ENCODE measurements at places on chromosomes 11 and 22.

GRCh38 chr11:107041088-107041444, 22.8 kb upstream of the GUCY1A2 start:
- DNase-seq = no peak

GRCh38 chr11:67633758-67634365, 4.1 kb upstream of the NUDT8 start:
- DNase-seq = no peak

DNA sequence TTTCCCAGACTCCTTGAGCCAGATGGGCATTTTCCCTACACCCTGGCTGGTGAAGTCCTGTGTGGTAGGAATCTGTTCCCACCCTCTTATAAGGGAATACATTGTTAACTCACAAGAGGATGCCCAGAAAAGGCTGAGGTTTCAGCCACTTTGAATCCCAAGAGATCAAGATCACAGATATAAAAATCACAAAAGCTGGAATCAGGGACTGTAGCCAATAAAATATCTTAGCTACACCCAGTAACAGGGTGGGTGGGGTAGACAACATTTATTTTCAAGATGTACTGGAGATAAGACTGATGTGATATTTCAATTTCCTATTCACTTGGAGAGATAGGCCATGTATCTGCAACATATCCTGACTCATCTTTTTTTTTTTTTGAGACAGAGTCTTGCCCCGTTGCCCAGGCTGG, 50.3 kb downstream of the COPB1 start:
- DNase-seq = no peak

DNA sequence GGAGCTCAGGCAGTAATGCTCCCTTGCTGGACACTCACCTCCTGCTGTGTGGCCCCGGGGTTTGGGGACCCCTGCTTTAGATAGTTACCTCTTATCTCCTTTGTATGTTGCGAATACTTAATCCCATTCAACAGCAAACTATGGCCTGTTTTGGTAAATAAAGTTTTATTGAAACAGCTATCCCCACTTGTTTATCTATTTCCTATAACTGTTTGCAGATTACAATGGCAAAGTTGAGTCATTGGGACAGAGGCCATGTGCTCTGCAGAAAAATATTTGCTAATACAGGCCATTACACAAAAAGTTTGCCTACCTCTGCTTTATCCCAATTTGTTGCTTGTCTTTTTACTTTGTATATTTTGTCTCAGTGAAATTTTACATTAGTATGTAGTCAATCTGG, 68.4 kb downstream of the CACNA1I start:
- DNase-seq = no peak

DNA sequence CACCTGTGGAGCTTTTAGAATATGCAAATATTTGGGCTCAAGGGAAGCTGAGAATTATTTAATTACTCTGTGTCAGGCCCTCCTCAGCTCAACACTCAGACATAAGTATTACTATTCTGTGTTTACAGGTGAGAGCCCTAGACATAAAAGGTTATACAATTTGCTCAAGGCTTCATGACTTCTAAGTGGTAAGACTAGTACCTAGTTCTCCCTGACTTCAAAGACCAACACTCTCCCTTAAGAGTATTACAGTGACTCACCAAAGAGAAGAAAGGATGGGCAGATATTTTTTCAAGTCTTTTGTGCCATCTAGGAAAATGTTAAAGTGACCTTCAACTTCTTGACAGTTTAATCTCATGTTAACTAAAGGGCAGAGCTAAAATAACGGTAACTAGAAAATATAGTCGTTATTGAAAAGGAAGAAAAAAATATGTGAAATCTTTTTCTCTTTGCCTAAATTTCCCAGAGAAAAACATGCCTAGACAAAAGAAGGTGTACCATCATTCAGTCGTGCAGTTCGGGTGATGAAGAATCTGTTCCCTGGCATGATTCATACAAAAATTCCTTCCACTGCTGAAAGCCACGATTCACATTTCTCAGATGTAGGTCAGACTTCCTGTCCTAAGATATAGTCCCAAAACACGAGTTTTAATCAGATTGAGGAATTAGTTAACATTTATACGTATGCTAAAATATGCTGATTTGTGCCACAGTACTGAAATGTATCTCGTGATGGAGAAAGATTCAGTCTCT, 849.1 kb upstream of the API5 start:
- no peak for DNase-seq

DNA sequence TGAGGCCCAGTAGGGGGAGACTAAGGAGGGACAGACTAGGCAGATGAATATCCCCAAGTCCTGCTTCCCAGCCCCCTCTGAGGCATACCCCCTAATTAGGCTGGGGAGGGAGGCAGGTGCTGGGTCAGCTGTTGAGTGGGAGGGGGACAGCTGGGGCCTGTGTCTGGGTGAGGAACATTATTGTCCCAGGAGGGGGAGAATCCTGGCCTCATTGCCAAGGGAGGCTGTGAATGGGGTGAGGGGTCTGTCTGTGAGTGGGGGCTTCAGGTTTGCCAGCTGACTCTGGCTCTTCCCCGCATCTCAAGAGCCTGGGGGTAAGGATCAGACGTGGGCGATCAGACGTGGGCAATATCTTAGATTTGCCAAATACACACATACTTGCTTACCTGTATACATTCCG, 2.1 kb downstream of the INPPL1 start:
- DNase-seq = no peak

- DNase-seq = no peak
Observed at GRCh38 chr22:46972901-46973831, 210.7 kb downstream of the TBC1D22A start.

DNA sequence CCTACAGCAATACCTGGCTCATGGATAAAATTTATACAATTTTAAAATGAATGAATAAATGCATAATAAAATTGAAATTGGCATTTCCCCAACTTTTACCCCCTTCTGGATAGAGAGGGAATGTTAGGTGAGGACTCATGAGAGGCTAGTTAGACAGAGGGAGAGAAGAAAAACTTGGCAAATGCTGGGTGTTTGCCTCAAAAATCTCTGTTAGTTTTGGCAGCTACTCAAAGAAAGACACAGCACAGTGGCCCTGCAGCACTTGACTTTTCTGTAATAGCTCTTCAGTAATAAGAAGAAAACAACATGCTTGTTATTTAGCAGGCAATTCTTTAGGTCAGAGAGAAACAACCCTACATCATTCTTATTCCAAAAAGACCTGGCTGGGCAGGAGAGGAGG, 20.7 kb upstream of the IZUMO1R start:
- DNase-seq = no peak

DNA sequence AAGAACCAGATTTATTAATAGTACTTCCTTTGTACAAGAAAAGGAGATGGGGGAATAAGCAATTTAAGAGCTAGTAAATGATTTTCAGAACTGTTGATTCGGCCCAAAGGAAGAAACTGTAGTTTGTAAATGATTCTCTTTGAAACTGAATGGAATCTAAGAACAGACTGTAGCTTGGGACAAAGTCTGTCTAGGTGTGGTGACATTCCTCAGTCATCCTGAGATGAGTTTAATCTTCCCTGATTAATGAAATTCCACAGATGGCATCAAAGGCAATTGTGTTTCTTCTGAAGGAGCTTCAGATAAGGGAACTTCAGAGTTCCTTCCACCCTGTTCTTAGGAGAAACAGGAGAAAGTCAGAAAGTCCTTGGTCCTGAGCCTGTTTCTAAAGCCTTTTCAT, 2095.9 kb downstream of the LRRC4C start:
- no peak for DNase-seq

- DNase-seq = no peak
Observed at GRCh38 chr22:44386386-44387035, 73.8 kb upstream of the SHISAL1 start.

GRCh38 chr11:116424615-116425261, 348.0 kb downstream of the BUD13 start:
- DNase-seq = no peak

DNA sequence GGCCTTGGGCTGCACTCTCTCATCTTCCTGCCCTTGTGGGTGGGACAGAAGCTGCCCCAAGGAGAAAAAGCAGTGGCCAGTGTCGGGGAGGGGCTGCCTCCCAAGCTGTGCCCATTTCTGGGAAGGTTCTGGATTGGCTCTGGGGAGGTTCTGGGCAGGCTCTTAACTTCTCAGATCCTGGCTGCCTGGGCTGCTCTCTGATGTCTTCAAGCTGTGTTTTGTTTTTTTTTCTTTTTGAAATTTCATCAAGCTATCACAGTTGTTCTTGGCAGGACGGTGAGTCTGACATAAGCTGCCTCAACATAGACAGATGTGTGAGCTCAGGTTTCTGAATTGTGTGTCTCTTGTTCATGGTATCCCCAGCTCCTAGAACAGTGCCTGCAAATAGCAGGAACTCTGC, 1032.0 kb downstream of the BRD1 start:
- DNase-seq = no peak

DNA sequence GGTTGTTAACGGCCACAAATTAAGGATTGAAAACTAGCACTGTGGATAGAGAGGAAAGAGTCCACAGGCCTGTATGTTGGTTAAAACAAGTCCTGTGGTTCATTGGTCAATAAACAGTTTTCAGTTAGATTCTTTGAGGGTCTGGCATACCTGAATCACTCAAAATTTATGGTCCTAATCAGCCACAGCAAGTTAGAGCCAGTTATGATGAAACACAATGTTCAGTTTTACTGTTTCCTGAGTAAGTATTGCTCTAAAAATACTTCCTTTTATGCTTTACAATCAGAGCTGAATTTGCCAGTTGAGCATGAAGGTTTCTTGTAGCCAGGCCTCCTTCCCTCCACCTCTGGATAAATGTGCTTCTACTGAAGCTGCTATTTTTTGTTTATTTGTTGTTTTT, 12.9 kb upstream of the CAT start:
- DNase-seq = peak; percentile 30

DNA sequence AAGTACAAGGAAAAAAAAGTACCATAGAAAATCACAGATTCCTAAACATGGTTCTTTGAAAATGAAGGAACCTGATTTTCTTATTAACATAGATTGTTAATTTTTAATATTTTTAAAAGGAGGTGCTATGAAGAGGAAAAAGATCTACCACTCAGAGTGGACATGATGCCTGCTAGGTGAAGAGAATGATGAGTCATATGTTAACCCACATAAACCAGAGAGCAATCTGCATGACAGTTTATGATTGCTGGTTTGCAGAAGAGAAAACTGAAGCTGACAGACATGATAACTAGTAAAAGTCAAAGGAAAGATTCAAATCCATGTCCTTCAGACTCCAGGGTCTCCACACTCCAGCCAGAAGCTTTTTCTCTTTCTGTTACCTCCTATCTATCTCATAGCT, 1231.7 kb downstream of the LRRC4C start:
- no peak for DNase-seq

DNA sequence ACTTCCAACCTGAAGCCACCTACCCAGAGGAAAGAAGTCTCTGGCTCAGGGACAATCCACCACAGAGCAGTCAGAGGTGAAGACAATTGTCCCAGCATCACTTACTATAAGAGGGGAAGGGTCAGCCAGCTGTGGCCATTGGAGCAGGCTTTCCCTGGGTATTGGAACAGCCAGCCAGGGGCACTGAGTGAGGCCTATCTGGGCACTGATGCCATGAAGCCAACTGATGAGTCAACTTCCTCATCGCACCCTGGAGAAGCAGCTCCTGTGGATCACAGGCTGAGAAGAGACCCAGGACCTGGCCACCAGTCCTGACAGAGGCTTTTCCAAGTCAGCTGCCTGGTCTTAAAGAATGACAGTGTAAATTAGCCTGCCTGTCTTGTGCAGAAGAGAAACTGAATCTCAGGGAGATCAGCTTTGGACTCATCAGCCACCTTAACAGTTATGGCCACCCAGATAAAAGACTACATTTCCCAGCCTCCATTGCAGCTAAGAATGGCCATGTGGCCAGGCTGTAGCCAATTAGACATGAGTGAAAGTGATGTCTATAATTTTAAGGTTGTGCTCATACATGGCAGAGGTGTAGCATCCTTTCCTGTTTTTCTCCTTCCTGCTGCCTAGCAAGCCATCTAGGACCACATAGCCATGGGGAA, 19.0 kb downstream of the CHST1 start:
- no peak for DNase-seq

DNA sequence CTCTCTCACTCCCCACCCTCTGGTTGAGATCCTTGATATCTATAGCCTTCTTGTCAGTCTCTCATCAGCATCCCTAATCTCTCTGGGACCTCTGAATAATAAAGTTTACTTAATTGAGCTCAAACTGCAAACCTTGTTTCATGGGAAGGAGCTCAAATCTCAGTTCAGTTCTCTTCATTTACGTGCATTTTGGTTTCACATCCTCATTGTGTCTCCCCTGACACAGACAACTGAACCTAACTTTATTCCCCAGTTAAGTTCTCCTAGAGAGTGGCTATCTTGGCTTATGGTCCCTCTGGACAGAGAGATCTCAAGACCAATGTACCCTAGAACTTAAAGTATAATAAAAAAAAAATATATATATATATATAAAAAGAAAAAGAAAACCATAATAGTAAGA, 47.3 kb downstream of the NXPE2 start:
- no peak for DNase-seq

DNA sequence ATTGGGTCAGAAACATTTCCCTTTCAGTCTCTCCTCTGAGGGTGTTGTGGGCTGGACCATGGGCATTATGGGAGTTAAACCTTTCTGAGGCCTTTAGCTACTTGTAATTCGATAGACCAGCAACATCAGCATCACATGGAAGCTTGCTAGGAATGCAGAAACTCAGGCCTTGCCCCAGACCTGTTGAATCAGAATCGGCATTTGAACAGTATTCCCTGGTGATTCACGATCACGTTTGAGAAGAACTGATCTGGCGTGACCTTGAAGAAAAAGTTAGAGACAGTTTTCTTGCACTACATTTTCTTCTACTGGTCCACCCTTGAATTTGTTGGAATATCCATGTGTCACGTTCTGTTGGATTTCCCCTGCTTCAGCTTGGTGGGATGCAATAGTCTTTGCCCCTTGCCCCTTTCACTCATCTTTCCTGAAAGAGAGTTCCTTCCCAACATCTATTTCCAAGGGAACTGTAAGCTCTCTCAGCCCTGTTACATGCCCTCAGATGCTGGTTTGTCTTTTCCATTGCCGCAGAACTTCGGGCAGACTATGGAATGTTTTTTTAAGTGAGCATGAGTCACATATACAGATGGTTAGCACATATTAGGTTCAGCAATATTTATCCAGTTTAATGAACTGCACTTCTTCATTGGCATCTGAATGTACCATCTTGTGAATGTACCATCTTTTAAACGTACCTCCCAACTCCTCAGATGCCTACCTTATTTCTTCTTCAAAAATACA, 23.9 kb downstream of the EHF start:
- DNase-seq = no peak

DNA sequence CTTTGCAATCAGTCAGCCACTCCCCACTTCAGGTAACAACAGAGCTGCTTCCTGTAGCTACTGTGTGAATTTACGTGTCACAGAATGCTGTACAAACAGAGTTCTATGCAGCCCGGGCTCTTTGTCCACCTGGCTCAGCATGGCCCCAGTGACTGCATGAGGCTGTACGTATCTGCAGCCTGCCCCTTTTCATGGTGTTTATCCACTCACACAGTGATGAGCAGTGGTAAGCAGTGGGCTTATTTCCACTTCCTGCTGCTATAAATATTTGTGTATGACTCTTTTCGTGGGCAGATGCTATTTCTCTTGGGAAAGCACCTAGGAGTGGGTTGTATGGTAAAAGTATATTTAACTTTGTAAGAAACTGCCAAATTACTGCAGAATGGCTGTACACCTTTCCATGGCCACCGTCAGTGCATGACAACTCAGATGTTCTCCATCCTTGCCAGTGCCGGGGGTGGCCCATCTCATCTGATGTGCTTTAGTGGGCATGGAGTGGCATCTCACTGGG, 43.3 kb downstream of the MYEOV start:
- no peak for DNase-seq

- no peak for DNase-seq
Observed at GRCh38 chr22:34278121-34278520, 357.8 kb upstream of the LARGE1 start.

Measured in CD14-positive monocyte (primary cell).